ENCODE measurements at places on chromosomes 2 and 18. TPM values are rescaled to one million over a fixed set of nuclear protein-coding genes. Genes with fewer than 3 reads are reported as not detected.
A peak's percentile ranks its signal among the peaks of the same experiment; 100 is the strongest.

DNA sequence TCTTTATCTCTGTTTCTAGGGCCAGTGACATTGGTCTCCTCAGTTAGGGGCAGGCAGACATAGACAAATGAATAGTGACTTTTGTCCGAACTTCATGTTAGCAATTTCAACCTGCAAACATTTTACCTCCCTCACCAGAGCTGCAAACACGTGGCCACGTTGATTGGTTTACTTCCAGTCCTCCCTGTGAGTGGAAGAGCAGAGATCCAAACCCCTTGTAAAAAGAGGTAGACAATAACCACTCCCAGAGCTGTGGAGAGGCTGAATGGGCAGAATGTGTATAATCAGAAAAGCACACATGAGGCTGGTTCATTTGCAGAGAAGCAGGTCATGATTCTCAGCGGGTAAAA, 31.1 kb downstream of the CTIF start:
- no peak overlapping the region for H3K27ac ChIP-seq
- H3K4me1 ChIP-seq: no peaks in the 10 kb centered on the region
- no peak for DNase-seq
- no peaks in the 10 kb centered on the region for H3K36me3 ChIP-seq

- H3K27ac ChIP-seq: no peak overlapping the region
- peaks cover 28% of the 10 kb centered on the region for H3K4me1 ChIP-seq
- DNase-seq: peak; percentile 60
- H3K27me3 ChIP-seq: peaks cover 52% of the 10 kb centered on the region
These were observed 1.8 kb downstream of the KIF5C start for GRCh38 chr2:148876595-148877402.

GRCh38 chr2:12718015-12718671, 1.4 kb downstream of the TRIB2 start:
- peak overlapping the region; percentile 90 for H3K27ac ChIP-seq
- peaks cover 7% of the 10 kb centered on the region for H3K27me3 ChIP-seq
- no peaks in the 10 kb centered on the region for H3K36me3 ChIP-seq
- H3K4me1 ChIP-seq: peaks cover 66% of the 10 kb centered on the region
- H3K4me3 ChIP-seq: peak overlapping the region; percentile 65
- no peak for DNase-seq

- no peak for DNase-seq
- H3K4me3 ChIP-seq: no peak overlapping the region
- H3K4me1 ChIP-seq: no peaks in the 10 kb centered on the region
- no peaks in the 10 kb centered on the region for H3K27me3 ChIP-seq
- no peak overlapping the region for H3K27ac ChIP-seq
- no peaks in the 10 kb centered on the region for H3K36me3 ChIP-seq
These were observed 134.5 kb downstream of the PTGR3 start for GRCh38 chr18:75074196-75075015.

DNA sequence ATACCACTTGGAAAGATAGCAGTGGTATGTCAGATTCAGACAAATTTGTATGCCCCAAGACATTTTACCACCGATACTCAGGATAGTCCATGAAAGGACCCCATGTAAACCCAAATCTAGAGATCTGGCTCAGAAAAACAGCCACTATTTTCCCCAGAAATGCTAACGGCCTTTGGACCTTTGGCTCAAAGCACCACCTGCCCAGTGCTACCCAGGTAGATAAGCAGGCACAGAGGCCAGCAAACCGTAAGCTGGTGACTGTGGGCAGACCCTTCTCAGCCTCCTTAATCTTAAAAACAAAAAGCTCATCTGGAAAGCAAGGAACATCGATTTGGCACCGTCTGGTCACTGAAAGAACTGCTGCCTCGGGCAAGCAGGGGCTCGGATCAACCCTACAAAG, 61.4 kb upstream of the GREB1L start:
- H3K4me3 ChIP-seq: no peak overlapping the region
- H3K27me3 ChIP-seq: no peaks in the 10 kb centered on the region
- DNase-seq: no peak

GRCh38 chr2:31442376-31442775, 27.8 kb upstream of the XDH start:
- no peak overlapping the region for H3K4me3 ChIP-seq
- no peaks in the 10 kb centered on the region for H3K36me3 ChIP-seq
- H3K27me3 ChIP-seq: no peaks in the 10 kb centered on the region
- no peaks in the 10 kb centered on the region for H3K4me1 ChIP-seq
- no peak overlapping the region for H3K27ac ChIP-seq

MYOM1 gene
- total RNA-seq: 2.1 TPM

KATNAL2 gene
- 2.3 TPM for total RNA-seq

FZD7 gene
- total RNA-seq: 13.5 TPM

LINC00305 gene
- not detected for total RNA-seq
